Activated CD4-positive, alpha-beta T cell treated with anti-CD3 and anti-CD28 coated beads, Interleukin-2, amount 10 ng/mL, durations not matched to agents 24 days and 14 days (primary cell): ENCODE measurements at places on chromosomes 4 and X.

DNA sequence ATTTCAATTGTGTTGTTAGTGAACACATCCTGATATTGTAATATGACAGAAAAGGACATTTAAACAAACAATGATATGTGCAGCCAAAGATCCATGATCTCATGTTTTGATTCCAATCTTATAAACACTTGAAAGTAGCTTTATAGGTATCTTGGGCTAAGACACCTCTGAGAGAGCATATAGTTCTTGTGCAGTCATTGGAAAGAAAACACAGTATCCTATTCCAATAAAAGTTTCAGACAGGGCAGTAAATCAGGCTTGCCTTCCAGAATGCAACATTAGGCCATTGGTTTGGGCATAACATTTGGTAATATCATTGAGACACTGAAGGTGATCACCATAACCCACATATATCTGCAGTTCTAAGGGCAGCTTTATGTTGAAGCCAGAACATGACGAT is 188.3 kb upstream of the HCCS start:
- DNase-seq = no peak

DNA sequence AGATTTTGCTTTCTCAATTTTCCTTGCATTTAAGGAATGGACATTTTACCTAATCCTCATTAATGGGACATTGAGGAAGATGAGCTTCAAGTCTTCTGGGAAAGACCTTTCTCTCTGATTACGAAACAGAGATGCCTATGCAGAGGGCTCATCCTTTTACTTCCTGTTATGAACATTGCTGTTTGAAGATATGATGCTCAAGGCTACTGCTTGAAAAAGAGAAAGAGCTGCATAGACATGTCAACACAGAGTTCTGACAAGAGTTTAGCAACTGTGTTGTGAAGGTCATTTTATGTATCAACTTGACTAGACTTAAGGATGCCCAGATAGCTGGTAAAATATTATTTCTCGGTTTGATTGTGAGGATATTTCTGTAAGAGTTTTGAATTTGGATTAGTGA is 13.8 kb upstream of the GNPDA2 start:
- DNase-seq = no peak

DNA sequence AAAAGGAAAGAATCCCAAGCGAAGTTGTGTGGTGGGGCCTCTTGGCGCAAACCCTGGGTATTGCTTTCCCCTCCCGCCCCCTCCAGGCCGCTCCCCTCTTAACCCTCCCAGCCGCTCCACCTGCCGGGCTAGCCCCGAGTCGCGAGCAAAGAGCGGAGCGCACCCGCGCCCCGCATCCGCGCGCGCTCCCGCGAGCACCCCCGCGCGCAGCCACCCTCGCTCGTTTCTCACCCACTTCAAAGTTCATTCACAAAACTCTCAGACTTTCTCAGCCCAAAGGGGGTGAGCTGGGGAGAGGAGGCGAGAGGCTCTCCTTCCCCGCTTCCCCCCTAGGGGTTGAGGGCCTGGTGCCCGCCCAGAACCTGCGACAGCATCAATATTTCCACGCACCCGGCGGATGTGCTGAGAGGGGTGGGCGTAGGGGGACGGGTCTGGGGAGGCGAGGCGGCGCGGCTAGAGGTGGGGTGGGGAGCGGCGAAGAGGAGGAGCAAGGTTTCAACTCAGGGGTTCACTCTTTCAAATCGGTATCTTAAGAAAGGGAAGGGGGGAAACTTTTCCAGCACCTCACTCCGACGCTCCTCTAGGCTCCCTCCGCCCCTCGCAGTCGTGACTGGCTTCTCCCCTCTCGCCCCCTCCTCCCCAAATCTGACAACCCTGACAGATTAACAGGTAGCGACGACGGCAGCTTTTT is 1.8 kb downstream of the MAML3 start:
- DNase-seq = peak; percentile 90

DNA sequence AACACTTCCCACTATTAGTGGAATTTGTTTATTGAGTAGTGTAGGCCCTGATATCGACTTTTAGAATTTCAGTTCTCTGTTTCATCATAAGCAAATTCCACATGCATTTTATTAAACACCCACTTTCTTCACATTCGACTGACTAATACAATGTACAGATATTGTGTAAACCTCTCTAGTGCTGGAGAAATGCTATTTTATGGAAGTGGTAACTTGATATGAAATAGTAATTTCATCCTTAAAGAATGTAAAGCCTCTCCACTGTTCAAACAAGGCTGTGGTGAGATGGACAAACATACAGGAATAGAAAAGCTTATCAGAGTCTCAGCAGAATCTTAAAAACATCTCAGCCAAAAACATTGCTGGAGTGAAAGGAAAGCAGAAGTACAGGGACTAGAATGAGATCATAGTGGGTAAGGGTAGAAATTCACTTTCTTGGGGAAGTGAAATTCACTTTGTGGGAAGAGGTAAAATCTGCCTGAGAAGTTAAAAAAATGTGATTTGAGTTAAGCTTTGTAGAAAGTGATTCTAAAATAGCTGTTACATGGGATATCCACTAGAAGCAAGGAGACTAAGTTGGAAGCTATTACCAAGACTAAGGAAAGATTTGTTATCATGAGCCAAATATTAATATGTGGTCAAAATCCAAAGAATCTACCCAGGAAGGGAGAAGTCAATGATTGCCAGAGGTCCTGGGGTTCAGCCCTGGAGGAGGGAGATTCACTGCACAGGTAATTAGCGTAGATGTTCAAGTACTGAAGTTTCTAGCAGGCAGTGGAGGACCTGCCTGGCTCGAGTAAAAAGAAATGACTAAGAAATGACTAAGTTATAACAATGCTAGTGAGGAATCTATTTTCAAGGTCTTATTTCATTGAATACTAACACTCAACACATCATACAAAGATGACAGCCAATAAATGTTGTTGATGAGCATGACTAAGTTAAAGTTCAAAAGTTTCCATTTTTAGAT is 398.3 kb upstream of the FAM47C start:
- no peak for DNase-seq

DNA sequence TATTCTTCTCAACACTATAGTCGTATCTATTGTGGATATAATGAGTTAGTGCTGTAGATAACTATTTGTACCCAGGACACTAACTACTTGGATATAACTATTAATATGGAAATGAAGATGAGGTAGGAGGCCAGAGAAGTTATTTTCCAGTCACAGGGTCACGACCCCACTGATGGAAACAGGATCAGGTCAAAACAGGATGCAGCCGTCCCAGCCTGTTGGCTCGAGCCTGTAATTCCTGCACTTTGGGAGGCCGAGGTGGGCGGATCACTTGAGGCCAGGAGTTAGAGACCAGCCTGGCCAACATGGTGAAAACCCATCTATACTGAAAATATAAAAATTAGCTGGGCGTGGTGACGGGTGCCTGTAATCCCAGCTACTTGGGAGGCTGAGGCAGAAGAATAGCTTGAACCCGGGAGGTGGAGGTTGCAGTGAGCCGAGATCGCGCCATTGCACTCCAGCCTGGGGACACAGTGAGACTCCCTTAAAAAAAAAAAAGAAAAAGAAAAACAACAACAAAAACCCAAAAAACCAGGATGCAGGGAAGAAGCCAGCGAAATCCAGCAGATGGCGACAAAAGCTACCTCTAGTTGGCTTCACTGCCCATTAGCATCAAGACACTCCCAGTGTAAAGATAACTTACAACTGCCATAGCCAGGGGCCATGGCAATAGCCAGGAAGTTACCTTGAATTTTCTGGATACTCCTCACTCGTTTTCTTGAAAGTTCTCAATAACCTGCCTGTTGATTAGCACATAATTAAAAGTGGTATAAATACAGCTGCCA is 37.9 kb upstream of the NKAP start:
- peak; percentile 59 for DNase-seq

DNA sequence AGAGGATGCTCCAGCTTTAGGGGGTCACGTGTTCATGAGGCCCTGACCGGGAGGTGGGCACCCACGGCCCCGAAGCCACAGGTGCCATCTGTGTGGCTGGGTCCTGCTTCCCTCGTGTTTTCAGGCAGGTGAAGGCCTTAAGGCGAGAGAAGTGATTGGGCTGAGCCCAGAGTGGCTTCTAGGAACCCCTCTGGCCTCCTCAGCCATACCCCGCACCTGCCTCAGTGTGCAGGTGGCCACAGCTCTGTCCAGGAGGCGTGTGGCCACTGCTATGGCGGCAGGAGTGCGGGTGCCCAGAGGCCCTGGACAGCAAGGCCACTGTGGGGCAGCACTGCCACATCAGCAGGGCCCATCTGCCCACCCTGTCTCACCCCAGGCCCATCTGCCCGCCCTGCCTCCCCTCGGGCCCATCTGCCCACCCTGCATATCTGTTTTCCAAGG is 25.0 kb downstream of the NKX1-1 start:
- DNase-seq = no peak

- DNase-seq = no peak
These were observed 29.7 kb downstream of the NEK1 start for GRCh38 chr4:169582706-169583105.

- DNase-seq = no peak
These were observed 56.7 kb downstream of the IGFBP7 start for GRCh38 chr4:57053508-57053907.

GRCh38 chrX:11789809-11790208 is 31.8 kb downstream of the MSL3 start:
- DNase-seq = no peak

- DNase-seq = peak; percentile 54
These were observed 10.4 kb upstream of the DGAT2L6 start for GRCh38 chrX:70166601-70167590.

- DNase-seq = no peak
These were observed 15.0 kb downstream of the RADX start for GRCh38 chrX:106626789-106627188.

GRCh38 chr4:95545546-95545945 is 3.2 kb downstream of the UNC5C start:
- DNase-seq = no peak

- peak; percentile 41 for DNase-seq
These were observed 40.5 kb upstream of the NKX1-1 start for GRCh38 chr4:1446502-1447386.

DNA sequence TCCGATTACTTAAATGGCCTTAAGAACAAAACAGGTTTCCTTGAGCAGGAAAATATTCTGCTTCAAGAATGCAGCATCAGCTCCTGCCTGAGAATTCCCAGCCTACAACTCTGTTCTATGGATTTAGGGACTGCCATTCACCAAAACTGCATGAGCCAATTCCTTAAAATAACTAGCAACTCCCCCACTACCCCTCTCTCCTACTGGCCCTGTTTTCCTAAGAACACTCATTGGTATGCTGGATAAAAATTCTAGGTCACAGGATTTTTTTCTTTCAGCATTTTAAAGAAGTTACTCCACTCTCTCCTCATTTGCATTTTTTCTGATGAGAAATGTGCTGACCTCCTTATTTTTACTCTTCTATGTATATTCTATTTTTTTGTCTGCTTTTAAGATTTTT is 347.1 kb downstream of the IDS start:
- DNase-seq = no peak

- DNase-seq = no peak
These were observed 44.8 kb downstream of the GRIA2 start for GRCh38 chr4:157265281-157265680.

- no peak for DNase-seq
These were observed 32.9 kb upstream of the STX18 start for GRCh38 chr4:4574792-4575191.

DNA sequence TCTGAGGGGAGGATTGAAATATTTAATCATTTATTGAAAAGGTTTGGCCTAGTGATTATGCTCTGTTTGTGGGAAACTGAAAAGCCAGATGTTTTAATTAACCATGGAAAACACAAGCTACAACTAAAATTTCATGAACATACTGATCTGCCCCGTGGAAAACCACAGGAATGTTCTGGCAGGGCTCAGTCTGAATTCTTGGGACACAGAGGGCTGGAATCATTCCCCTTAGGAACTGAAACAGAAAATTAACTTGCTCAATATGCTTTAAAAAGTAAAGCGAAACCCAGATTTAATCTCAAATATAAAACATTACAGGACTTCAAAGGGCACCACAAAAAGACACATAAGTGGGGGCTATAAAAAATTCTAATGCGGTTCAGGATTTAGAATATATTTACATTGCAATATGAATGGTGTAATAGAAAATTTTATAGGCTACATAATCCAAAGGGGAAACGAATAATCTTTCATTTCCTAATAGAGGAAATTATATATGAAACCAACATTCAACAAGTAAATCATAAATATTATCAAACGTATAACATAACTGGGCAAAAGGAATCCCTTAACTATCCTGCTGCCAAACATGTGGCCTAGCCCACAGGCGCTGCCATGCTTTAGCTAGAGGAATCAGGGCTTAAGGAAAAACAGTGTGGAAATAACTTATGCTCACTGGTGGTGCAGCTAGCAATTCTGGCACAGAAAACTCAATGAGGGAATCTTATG is 70.9 kb downstream of the APBB2 start:
- DNase-seq = no peak

- DNase-seq = no peak
These were observed 997.2 kb upstream of the SLIT2 start for GRCh38 chr4:19254486-19254885.

GRCh38 chr4:189787216-189788031 is 153.2 kb upstream of the FRG1 start:
- no peak for DNase-seq

DNA sequence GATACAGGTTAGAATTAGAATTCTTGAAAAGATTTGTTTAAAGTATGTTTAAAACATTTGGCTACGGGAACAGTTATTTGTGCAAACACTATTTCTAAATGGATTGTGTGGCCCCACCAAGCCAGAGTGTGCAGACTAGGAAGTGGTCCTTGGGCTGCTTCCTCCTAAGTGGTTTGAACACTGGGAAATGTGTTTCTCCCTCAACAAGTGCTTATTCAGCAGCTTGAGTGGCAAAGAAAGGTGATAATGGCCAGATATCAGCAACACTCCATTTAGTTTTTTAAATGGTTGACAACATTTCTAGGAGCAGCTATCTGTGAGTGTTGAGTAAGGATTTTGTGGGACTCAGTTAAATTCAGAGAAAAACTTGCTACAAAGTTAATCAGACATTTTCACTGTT is 141.4 kb upstream of the LNX1 start:
- DNase-seq = no peak

DNA sequence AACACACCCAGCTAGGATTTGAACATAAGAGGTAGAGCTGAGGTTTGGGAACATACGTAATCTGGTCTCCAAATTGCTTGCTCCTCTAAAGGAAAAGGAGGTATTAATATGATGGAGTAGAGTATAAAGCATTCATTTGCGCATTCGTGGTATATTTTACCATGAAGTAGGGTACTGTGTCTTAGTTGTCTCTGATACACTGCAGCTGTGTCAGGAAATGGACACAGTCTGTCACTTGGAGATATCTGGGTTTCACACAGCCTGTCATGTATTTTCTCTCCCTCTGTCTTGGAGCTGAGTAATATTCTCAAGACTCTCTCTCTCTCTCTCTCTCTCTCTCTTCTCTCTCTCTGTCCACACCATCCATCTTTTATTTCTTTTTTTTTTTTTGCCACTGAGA is 274.8 kb upstream of the UGT8 start:
- no peak for DNase-seq

GRCh38 chrX:55716937-55717336 is 612 bp upstream of the RRAGB start:
- no peak for DNase-seq
